ENCODE measurements at places on chromosomes 13 and 19.

GRCh38 chr19:45005787-45006186 lies 4.5 kb downstream of the RELB start:
- no peak for DNase-seq

- DNase-seq, result no peak
These were observed 1.8 kb downstream of the TNPO2 start for GRCh38 chr19:12721656-12722565.

GRCh38 chr19:53898166-53898565 lies 10.9 kb upstream of the CACNG7 start:
- no peak for DNase-seq

DNA sequence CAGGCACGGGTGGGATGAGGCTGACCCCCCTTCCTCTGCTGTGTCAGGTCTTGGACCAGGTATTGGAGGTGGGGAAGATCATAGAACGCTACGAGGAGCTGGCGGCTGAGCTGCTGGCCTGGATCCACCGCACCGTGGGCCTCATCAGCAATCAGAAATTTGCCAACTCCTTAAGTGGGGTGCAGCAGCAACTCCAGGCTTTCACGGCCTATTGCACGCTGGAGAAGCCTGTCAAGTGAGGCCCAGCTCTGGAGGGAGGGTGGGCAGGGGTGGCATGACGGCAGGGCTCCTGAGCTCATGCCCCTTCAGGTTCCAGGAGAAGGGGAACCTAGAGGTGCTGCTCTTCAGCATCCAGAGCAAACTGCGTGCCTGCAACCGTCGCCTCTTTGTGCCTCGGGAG lies 35.3 kb downstream of the SPTBN4 start:
- DNase-seq, result no peak

DNA sequence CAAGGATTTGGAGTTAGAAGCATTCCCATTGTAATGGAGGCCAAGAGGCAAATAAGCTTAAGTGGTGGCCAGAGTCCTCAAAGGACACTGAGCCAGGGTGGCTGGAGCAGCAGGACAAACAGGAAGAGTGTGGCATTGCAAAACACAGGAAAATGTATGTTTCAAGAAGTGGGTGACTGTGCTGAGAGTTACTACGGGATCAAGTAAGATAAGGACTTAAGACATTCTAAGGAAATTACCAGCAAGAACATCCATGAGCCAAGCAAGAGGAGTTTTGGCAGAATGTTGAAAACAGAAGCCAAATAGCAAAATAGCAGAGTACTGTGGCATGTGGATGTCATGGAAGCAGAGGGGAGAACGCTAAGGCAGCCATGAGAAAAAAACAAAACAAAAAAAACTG lies 104.2 kb downstream of the RAP2A start:
- no peak for DNase-seq

GRCh38 chr13:51249770-51250741 lies 27.9 kb downstream of the FAM124A start:
- no peak for DNase-seq

GRCh38 chr13:110017379-110017778 lies 231.0 kb upstream of the IRS2 start:
- no peak for DNase-seq

DNA sequence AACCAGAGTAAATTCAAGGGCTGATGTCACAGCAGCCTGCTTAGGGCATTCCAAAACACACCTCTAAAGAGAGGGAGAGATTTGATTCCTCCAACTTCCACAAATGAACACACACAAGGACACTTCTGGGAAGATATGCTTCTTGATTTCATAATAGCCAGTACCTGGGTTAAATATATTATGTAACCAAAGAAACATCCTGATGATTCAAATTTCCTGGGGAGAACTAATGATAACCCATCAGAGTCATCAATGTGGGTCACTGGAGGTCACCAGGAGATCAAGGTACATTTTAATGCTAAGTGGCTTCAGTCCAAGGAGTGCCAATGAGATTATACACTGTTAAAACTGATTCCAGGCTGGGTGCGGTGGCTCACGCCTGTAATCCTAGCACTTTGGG lies 54.0 kb upstream of the DOCK9 start:
- no peak for DNase-seq

DNA sequence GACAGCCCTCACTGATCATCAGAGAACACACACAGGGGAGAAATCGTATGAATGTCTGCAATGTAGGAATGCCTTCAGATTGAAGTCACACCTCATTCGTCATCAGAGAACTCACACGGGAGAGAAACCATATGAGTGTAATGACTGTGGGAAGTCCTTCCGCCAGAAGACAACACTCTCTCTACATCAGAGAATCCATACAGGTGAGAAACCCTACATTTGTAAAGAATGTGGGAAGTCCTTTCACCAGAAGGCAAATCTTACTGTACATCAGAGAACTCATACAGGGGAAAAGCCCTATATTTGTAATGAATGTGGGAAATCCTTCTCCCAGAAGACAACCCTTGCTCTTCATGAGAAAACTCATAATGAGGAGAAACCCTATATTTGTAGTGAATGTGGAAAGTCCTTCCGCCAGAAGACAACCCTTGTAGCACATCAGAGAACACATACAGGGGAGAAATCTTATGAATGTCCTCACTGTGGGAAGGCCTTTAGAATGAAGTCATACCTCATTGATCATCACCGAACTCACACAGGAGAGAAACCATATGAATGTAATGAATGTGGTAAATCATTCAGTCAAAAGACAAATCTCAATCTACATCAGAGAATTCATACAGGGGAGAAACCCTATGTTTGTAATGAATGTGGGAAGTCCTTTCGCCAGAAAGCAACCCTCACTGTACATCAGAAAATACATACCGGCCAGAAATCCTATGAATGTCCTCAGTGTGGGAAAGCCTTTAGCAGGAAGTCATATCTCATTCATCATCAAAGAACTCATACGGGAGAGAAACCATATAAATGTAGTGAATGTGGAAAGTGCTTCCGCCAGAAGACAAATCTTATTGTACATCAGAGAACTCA lies 32.5 kb downstream of the ZNF567 start:
- DNase-seq, result no peak

- DNase-seq, result no peak
These were observed 69.2 kb downstream of the TEX26 start for GRCh38 chr13:31001647-31002046.

GRCh38 chr19:5113633-5114586 lies 145.0 kb downstream of the KDM4B start:
- DNase-seq, result no peak

DNA sequence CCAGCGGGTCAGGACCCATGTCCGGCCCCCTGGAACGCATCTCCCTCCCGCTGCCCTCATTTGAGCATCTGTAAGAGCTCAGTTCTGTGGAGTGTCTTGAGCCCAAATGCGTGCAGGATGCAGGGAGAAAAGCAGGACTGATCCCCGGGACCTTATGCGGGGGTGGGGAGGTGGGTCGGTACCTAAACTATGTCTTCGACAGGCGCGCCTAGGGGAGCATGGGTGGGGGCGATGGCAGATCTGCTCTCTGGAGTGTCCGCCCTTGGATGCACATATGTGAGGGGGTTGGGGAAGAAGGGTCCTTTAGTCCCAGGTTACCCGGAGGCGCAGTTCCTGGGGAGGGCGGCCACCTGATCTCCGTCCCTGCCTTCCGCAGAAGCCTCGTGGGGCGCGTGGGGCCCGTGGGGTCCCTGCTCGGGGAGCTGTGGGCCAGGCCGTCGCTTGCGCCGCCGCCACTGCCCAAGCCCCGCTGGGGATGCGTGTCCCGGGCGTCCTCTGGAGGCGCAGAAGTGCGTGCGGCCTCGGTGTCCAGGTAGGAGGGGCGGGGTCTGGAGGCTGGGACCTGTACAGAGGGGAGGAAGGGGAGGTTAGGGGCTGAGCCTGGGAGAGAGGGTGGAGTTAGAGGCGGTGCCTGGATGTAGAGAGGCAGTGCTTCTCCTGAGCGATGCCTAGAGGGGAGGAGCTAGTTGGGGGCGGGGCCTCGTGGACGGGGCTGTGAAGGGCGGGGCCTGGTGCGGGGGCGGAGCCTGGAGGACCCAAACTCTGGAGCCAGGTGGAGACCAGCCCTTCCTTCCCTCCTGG lies 2.9 kb downstream of the CILP2 start:
- no peak for DNase-seq

GRCh38 chr13:104869501-104869900 lies 1666.0 kb downstream of the EFNB2 start:
- no peak for DNase-seq

DNA sequence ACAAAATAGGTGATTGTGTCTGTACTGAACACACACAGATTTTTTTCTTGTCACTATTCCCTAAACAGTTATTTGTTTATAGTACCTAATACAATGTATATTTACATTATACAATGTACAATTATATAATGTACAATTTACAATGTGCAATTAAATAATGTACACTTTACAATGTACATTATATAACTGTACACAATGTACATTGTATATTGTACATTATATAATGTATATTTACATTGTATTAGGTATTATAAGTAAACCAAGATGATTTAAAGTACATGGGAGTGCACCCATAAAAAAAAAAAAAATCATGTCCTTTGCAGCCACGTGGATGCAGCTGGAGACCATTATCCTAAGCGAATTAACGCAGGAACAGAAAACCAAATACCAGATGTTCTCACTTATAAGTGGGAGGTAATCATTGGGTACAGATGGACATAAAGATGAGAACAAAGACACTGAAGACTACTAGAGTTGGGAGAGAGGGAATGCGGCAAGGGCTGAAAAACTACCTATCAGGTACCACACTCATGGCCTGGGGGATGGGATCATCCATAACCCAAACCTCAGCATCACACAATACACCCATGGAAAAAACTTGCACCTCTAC lies 68.1 kb downstream of the ABCC4 start:
- no peak for DNase-seq

DNA sequence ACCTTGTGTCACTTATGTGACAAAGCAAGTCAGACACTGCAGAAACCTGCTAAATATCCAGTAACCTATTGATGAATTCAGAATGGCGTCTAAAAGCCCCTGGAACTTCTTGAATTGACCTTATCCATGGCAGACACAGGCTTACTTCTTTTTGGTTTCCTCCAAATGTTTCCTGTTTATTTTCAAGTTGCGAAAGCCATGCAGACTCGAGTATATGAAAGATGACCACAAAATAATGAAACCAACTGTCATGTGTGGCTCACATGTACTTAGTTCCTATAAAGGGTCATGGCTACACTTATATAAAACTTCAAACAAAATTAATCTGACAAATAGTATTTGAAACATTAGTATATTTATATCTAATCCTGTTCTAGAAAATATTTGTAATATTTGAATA lies 113.1 kb upstream of the FNDC3A start:
- DNase-seq, result no peak

GRCh38 chr19:30780032-30780431 lies 407.8 kb downstream of the ZNF536 start:
- no peak for DNase-seq

DNA sequence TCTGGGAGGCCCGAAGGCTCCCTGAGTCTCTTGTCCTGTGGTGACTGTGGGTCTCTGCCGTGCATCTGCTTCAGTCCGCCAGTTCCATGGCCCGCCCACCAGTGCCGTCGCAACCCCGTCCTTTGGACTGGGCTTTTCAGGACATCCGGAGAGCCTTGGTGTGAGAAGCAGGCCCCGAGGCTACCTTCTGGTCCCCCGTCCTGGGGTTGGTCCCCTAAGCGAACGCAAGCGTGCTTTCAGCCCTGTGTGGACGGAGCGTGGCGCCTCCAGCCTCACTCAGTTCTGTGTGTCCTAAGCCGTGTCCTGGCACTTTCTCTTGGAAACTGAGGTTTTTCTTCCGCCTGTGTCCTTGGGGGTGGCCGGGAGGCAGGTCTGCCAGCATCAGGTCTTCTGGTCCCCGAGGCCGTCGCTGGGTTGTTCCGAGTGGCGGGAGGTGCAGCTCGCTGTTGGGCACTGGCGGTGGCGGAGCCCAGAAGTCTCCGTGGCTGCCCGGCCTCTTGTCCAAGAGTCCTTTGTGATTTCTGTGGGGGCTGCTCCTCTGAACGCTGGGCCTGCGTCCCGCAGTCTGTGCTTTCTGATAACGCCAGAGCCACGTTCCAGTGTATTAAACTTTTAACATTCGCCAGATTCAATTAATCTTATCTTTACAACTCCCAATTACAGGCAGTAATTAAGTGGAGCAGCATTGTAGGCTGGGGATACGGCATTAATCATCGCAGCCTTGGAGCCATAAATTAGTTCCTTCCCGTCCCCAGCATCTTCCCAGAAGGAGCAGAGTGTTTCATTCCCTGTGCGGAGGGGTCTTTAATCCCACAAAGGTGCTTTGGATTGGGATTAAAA lies 99.5 kb downstream of the KDM4B start:
- no peak for DNase-seq

GRCh38 chr13:42720113-42720857 lies 61.1 kb upstream of the FAM216B start:
- DNase-seq, result no peak

GRCh38 chr19:50489461-50490011 lies 12.9 kb upstream of the GARIN5A start:
- no peak for DNase-seq

- DNase-seq, result no peak
These were observed 235.6 kb upstream of the SOX21 start for GRCh38 chr13:94947965-94948371.

- no peak for DNase-seq
These were observed 360.9 kb downstream of the SLITRK5 start for GRCh38 chr13:88031980-88032559.

- peak; percentile 39 for DNase-seq
These were observed 32.2 kb downstream of the ZNF136 start for GRCh38 chr19:12194827-12195731.

- no peak for DNase-seq
These were observed 60.9 kb downstream of the FRY start for GRCh38 chr13:32092496-32092895.
